Endodermal cell (in vitro differentiated cells): ENCODE measurements at places on chromosomes 1 and 21.

DNA sequence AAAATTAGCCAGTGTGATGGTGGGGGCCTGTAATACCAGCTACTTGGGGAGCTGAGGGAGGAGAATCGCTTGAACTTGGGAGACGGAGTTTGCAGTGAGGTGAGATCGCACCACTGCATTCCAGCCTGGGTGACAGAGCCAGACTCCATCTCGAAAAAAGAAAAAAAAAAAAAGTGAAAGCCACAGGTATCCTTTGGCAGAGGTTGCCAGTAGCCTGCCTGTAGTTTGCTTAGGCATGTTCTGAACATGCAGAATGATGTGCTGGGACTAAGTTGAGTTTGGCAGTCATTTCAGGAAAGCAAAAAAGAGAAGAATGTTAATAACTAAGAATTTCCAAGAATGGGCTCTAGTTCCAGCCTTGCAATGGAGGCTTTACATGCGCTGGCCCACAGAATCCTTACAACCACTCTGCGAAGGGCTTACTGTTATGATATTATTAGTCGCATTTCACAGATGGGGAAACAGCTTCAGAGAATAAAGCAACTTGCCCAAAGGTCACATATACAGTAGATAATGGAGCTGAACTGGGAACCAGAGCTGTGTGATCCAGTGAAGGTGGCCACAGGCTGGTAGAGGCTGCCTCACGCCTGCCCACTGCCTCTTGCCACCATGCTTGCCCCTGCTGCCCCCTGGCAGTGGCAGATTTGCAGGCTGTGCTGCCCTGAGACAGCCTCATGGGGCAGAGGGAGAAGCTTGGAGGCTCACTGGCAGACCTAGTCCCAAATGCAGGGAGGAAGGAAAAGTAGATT, 66.5 kb upstream of the LYST start:
- DNase-seq: no peak

DNA sequence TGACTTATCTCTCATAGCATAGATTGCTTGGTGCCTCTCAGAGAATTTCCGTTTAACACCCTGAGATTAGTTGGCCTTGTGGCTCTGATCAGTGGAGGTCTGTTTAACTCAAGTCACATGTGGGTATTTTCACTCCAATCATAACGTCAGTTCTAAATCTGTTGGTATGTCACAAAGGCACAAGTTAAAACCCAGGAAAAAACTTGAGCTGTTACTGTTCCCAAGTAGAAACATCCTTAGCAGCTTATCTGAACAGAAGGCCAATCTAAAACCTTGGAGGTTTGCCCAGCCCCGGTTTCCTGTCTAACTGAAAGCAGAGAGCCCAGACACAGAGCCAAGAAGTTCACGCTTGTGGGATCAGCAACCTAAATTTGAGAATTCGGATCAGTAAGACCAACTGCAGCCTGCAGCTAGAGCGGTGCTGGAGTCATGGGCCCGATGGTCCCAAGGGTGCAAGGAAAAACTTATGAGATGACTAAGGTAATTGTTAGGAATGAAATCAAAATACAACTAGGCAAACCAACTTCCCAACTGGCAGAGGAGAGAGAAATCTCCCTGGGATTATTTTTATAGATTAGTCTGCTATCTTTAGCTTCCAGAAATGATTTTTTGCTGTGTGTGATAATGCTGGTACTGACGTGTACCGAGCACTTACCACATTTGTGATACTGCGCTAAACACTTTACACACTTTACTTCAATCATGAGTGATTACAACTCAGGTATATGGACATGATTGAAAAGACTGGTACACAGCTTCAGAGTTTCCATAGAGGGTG, 90.2 kb upstream of the C1orf21 start:
- DNase-seq: no peak

DNA sequence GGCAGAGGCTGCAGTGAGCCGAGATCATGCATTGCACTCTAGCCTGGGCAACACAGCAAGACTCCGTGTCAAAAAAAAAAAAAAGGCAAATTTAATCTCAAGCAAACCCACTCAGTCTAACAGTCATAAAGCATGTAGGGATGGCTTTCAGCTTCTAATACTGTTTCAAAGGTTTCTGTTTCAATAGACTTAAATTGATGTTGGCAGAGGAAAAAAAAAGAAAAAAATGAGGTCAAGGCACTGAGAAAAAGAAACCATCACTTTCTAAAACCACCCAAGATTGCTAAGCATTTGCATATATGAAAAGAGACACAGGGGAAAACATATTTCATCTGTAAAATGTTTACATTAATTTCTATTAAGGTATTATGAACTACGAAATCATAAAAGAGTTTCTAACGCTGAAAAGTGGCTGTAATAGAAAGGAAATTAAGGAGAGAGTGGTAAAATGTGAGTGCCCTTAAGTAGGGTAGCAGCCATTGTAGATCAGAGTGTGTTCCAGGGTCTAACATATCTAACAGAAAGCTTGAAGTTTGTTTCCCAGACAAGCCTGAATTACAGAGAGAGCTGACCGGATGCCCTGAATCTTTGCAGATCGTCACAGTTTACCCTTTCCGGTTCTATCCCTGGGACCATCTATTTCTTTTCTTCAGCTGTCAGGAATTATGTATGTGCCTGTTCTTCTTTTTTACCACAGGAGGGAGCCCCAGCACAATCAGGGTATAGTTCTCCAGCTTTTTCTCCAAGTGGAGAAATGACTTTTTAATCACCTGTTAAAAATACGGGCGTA, 70.0 kb downstream of the PLD5 start:
- DNase-seq: no peak

GRCh38 chr1:157304271-157304670, 166.1 kb upstream of the ETV3 start:
- DNase-seq: peak; percentile 35

DNA sequence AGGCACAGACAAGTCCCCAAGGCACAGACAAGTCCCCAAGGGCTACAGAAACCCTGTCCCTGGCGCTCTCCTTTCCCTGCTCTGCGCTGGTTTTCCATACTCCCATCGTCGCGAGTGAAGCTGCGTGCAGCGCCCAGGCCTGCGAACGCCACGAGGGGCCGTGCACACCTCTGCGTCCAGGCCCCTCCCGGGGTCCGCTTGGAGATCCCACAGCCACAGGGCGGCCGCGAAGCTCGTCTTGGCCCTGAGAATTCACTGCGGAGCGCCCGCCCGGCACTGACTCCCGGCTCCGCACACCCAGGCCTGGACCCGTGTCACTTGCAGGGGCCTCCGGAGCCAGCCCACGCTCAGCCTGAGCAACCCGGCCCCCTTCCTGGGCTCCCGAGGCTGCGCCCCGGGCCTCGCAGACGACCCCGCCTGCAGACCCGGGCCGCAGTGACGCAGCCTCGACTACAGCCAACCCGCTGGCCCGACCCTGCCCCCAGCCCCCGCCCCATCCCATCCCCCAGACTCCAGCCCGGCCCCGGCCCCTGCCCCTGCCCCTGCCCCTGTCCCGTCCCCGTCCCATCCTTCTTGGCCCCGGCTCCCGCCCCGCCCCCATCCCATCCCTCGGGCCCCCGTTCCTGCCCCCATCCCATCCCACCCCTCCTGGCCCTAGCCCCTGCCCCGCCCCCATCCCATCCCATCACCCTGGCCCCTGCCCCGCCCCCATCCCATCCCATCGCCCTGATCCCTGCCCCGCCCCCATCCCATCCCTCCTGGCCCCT, 841 bp downstream of the POFUT2 start:
- peak; percentile 96 for DNase-seq

DNA sequence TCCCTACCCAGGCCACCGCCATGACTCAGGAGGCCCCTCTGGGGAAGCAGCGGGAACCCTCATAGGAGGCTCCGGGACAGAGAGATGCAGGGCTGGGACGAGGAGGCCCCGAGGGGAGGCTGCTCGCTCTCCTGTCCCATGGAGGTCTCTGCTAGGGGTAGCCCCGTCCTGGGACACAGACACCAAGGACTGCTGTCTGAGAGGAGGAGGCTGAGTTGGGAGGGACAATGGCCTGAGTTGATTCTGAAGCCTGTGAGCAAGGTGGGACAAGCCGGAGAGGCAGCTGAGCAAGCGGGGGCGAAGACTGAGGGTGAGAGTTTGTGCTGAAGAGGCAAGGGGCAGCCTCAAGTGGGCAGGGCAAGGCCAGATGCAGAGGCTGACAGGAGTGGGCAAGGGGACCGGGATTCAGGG, 17.4 kb downstream of the SLC27A3 start:
- DNase-seq: peak; percentile 57

GRCh38 chr1:202572867-202573266, 137.4 kb downstream of the SYT2 start:
- DNase-seq: no peak

GRCh38 chr1:220521778-220522177, 6.2 kb upstream of the MARK1 start:
- no peak for DNase-seq

DNA sequence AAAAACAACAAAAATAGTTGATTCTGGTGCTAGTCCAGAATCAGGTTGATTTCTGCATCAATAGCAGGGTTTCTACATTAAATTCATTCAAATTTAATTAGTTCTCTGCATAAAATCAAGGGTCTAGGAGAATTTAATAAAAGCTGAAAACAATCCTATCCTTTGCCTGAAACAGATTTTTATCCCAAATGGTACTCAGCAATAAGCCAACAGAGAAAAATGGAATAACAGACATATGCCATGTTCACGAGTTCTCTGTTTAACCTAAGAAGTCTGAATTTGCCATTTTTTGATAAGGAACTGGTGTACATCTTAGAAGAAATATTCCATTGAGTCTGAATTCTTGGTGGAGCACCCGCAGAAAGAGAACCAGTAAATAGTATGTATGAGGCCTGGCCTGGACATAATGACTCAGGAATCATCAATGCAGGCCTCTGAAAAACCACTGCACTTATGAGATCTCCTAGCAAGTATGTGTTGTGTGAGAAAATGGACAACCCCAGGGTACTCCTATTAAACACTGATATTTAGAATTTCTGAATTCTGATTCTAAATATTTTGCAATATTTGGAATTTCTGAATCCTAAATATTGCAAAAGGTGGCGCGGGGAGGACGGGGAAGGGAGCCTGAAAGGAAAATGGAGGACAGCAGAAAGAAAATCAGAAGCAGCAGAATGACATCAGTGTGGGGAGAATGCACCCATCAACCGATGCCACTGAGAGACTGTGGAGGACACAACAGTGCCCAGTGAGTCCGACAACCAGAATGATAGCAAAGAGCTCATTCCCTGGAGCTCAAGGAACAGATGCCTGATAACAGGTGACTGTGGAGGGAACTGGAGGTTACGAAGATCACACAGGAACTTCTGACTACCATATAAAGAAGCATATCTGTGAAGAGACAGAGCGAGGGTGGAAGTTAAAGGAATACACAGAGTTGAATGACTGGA, 97.6 kb downstream of the APP start:
- DNase-seq: no peak

- DNase-seq: no peak
Observed at GRCh38 chr1:229952670-229953520, 114.1 kb upstream of the GALNT2 start.

- peak; percentile 47 for DNase-seq
Observed at GRCh38 chr1:198830412-198830811, 191.6 kb downstream of the PTPRC start.

DNA sequence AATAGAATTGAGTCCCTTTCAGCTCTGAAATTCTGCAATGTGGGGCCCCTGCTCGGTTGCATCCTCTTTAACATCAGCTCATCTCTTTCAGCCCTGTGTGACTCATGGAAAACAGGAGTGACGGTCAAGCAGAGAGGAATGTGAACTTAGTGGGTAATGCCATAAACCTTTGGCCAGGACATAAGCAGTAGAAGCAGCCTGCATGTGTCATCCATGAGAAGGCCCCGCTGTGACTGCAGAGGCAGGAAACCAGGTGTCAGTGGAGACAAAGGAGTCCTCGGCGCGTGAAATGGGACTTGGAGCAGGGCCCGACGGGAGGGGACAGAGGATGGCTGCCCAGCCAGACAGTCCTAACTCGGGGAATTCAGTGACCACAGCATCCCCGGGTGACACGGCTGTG, 21.1 kb upstream of the EPHB2 start:
- peak; percentile 66 for DNase-seq

DNA sequence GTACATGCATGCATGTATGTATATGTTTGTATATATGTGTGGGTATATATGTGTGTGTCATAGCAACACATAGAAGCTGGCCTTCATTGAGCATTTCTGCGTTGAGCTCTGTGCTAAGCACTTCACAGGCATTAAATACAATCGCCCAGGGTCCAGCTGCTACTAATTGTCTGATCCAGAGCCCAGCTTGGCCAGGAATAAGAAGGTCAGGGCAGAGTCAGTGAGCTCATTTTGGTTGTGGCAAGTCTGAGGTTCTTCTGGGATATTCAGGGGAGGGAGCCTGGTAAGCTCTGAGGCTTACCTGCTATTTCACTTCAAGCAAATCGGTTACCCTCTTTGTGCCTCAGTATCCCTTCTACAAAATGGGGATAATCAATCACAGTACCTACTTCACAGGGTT, 59.6 kb downstream of the FOXO6 start:
- DNase-seq: no peak

- no peak for DNase-seq
Observed at GRCh38 chr21:39538453-39539042, 74.2 kb upstream of the B3GALT5 start.

- no peak for DNase-seq
Observed at GRCh38 chr1:244963231-244963826, 99.0 kb upstream of the HNRNPU start.

- DNase-seq: no peak
Observed at GRCh38 chr1:224786533-224787250, 142.8 kb upstream of the DNAH14 start.

GRCh38 chr1:53766831-53767405, 28.0 kb upstream of the GLIS1 start:
- DNase-seq: no peak

GRCh38 chr1:12709696-12710095, 6.2 kb upstream of the AADACL3 start:
- no peak for DNase-seq

GRCh38 chr1:174988539-174988938, 11.2 kb upstream of the CACYBP start:
- no peak for DNase-seq

GRCh38 chr1:9905010-9905409, 5.1 kb downstream of the CTNNBIP1 start:
- no peak for DNase-seq

- peak; percentile 29 for DNase-seq
Observed at GRCh38 chr1:29767088-29767685, 530.9 kb downstream of the PTPRU start.

- peak; percentile 92 for DNase-seq
Observed at GRCh38 chr1:181038399-181038873, 4.7 kb downstream of the MR1 start.

DNA sequence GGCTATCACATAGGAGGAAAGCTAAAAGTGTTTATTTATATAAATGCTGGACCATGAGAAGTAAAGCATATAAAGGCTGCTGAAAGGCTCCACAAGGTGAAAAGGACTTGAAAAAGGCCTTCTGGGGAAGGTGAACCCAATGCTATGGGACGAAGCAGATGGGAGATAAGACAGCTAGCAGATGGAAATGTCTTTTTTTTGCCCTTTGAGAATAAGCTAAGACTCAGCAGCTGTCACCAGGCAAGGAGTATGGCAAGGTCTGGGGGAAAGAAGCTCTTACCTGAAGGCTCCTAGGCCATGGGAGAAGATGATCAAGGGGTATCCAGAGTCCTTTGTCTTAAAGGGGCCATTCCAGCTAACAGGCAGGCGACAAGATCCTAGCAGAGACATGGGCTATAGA, 9.9 kb downstream of the PAFAH2 start:
- DNase-seq: no peak

GRCh38 chr1:111491070-111491469, 12.4 kb downstream of the ADORA3 start:
- DNase-seq: no peak

- DNase-seq: no peak
Observed at GRCh38 chr1:43522431-43522775, 8.3 kb upstream of the PTPRF start.

- no peak for DNase-seq
Observed at GRCh38 chr1:178521241-178521640, 8.3 kb downstream of the TEX35 start.

- DNase-seq: no peak
Observed at GRCh38 chr1:162913345-162913744, 52.4 kb upstream of the CCDC190 start.
